Progenitor cell of endocrine pancreas (in vitro differentiated cells): ENCODE measurements at places on chromosomes 16 and 17. TPM values are rescaled to one million over a fixed set of nuclear protein-coding genes. Genes with fewer than 3 reads are reported as not detected.

GRCh38 chr16:59993101-59993500 is 1259.0 kb upstream of the GOT2 start:
- no peak for DNase-seq

DNA sequence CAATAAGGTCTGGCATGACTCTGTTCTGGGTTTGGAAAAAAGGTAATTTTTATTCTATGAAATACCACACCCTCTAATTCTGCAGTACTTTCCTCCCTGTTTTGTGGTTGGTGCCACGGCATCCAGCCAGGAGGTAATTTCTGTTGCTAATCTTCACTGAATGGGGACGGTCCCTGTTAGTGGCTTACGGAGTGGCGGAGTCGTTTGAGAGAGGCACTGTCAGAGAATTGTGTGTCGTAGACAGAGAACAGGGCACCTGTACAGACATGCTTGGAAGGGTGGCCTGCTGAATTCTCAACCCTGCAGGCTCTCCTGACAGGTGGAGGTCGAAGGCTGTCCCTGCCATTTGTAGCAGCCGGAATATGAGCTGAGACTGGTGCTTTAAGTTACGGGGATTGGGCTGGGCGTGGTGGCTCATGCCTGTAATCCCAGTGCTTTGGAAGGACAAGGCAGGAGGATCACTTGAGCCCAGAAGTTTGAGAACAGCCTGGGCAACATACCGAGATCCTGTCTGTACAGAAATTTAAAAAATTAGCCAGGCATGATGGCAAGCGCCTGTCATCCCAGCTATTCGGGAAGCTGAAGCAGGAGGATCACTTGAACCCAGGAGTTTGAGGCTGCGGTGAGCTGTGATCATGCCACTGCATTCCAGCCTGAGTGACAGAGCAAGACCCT is 33.2 kb downstream of the EEF2K start:
- DNase-seq = no peak

- DNase-seq = no peak
Observed at GRCh38 chr16:56282451-56282850, 91.2 kb downstream of the GNAO1 start.

- no peak for DNase-seq
Observed at GRCh38 chr17:28078341-28079229, 36.1 kb downstream of the NLK start.

GRCh38 chr16:81586977-81587625 is 142.5 kb downstream of the CMIP start:
- DNase-seq = no peak

DNA sequence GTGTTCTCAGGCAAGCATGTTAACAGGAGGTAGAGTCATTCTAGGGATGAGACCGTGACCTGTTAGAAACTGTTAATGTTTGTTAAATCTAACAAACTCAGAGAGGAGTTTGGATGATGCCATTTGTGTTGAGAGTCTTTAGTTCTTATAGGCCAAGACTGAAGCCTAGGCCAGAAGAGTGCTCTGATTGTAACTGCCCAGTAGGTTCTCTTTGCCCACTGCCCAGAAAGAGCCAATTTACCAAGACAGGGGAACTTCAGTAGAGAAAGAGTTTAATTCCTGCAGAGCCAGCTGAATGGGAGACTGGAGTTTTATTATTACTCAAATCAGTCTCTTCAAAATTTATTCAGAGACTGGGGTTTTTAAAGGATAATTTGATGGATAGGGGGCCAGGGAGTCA is 42.5 kb downstream of the ARHGAP44 start:
- no peak for DNase-seq

DNA sequence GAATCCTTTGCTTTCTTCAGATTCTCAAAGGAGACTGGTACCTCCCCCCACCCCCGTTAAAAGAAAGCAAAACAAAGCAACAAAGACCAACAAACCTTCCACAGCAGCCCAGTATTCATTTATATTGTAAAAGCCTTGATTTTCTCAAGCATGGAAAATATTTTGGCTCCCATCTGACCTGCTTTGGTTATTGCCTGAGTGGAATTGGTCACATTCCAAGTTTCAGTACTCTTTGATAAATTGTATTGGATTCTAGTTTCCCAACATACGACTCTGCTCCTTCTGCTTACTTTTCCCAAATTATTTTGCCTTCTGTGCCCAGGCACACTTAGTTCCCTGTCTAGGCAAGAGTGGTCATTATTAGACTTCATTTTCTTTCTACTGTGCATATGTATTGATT is 1.3 kb downstream of the ABCC11 start:
- no peak for DNase-seq

- no peak for DNase-seq
Observed at GRCh38 chr17:1592751-1593629, 30.4 kb upstream of the PITPNA start.

DNA sequence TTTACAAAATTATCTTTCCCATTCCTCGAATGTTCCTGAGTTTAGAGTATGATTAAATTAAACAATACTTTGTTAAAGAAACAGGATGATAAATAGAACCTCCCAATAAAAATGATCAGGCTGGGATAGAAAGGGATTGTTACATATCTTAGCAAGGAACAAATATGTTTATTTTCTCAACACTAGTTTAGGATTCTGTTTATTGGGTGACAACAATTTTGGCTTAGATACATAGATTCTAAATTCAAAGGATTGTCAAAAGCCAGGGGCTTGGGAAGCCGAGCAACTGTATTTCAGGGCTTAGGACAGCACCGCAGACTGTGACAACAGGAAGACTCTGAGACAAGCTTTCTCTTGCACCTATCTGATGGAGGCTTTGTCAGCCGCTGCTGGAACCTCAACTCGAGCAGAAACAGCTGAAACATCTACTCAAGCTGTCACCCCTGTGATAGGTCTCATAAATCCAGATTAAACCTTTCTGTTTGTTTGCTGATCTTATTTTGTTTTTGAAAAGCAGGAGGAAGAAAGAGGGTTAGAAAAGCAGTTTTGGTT is 562.8 kb upstream of the ZFHX3 start:
- DNase-seq = no peak

DNA sequence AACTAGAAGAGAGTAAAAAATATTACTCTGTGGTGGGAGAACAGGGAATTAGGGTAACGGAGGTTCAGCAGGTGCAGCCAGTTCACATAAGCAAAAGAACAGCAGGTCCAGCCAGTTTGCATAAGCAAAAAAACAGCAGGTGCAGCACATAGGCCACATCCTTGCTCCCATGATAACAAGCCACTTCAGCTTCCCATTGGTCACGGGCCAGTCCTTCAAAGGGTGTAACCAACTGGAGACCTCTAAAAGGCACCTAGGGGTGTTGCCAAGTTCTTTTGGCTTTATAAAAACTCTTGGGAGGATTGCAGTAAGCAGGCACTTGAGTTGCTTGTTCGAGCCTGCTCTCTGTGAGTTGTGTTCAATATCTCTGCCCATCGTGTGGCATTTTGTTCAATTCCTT is 488.1 kb downstream of the XYLT1 start:
- DNase-seq = no peak

DNA sequence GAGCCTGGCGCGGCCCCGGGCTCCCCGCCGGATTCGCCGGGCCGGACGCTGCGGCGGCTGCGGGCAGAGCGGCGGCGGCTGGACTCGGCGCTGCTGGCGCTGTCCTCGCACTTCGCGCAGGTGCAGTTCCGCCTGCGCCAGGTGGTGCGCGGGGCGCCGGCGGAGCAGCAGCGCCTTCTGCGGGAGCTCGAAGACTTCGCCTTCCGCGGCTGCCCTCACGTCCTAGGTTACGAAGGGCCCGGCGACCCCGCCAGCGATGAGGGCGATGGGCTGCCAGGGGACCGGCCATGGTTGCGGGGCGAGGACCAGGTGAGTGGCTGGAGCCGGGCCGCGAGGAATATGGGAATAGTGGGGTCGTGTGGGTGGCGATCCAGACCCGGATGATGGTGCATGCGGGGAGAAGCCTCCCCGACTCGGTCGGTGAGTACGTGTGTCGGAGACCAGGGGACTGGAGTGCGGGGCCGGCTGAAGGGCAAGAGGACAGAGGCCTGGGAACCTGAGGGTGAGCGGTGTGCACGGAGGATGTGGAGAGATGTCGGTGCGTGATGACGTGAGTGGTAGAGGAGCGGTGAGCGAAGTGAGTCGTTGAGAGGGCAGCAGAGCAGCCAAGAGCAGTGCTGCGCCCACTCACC is 517 bp downstream of the RUNDC1 start:
- DNase-seq = peak; percentile 44

DNA sequence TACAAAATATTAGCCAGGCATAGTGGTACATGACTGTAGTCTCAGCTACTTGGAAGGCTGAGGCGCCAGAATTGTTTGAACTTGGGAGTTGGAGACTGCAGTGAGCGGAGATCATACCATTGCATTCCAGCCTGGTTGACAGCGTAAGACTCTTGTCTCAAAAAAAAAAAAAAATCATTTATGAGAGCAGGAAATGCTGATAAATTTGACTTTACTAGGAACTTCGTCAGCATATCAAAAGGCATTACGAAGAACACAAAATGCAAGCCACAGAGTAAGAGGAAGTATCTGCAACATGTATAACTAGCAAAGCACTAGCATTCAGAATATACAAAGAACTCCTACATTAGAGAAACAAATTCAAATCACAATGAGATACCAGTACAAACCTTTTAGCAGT is 279.3 kb downstream of the ZFHX3 start:
- DNase-seq = no peak

OR3A2 gene
- total RNA-seq = not detected in 2 replicates

FBXO39 gene
- not detected in 2 replicates for total RNA-seq

CES4A gene
- total RNA-seq = 4.6 and 5.2 TPM in 2 replicates

YBX2 gene
- total RNA-seq = 2.7 and 4.3 TPM in 2 replicates
